Right hindlimb (tissue), 1 donor: ENCODE measurements at places on chromosomes 5 and 9.

DNA sequence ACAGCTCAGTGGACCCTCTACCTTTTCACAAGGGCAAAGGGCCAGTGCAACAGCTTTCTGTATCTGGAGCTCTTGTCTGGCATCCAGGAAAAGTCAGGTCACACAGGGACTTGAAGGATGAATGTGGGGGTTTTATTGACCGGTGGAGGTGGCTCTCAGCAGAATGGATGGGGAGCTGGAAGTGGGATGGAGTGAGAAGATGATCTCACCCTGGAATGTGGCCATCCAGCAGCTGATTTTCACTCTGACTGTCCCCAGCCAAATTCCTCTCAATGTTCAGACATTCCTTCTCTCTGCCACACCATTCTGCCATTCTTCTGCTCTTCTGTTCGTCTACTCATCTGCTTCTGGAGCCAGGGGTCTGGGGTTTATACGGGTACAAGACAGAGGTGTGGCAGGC, 1119.9 kb downstream of the TAF11L14 start:
- DNase-seq = no peak

- DNase-seq = no peak
Measured at GRCh38 chr5:84729326-84729725, 344.6 kb upstream of the EDIL3 start.

DNA sequence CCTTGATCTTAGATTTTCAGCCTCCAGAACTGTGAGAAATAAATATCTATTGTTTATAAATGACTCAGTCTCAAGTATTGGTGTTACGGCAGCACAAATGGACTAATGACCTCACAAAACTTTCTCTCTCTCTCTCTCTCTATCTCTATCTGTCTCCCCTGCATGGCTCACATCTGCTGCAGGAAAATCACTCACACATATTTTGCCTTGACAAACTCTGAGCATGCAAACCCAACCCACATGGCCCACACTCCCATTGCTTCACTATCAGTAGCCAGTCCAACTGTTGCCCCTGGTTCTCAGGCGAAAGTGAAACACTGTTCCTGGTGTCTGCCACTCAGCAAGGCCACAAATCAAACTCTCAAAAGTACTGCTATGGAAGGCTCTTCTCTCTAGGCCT, 66.4 kb upstream of the PIK3R1 start:
- DNase-seq = no peak

- DNase-seq = no peak
Measured at GRCh38 chr9:132293145-132293721, 61.6 kb downstream of the SETX start.

DNA sequence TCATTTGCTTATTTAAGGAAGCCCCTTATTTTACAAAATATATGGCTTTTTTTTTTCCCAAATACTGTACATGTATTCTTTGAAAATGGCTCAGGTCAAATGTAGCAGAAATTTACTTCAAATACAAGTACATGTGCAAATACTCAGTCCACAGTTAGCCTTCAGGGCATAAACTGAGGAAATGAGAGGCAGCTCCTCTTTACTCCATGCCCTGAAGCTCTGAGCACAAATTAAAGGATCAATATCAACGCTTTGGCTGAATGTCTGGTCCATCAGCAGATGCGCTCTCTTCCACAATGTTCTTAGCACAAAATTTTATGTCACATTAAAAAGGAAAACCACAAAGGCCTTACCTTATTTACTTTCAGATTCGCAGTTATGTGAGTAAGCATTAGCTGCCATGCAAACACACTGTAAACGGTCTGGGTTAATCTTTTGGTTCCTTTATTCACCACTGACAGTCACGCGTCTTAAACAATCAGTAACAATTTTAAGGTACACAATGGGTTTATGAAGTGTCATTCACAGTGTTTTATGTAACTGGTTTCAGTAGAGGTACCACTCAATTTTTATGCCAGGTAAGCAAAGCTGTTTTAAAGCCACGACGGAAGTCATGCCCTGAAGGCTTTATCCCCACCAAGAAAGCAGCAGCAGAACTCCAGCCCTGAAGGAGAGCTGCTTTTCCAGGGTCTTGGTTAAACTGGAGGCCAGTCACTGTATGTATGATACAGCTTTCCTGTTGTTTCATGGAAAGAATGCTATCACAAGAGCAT, 103.4 kb downstream of the OTULIN start:
- no peak for DNase-seq
